Activated CD8-positive, alpha-beta memory T cell treated with anti-CD3 and anti-CD28 coated beads for 1 hour (primary cell): ENCODE measurements at places on chromosomes 6 and 20.

GRCh38 chr20:1801225-1801928 lies 93.8 kb upstream of the SIRPA start:
- no peak for DNase-seq

- DNase-seq, result no peak
Measured at GRCh38 chr20:44181611-44182010, 5.4 kb downstream of the JPH2 start.

- DNase-seq, result no peak
Measured at GRCh38 chr20:35305682-35306556, 13.7 kb upstream of the FAM83C start.

GRCh38 chr20:35833241-35833640 lies 61.4 kb downstream of the PHF20 start:
- DNase-seq, result no peak

GRCh38 chr6:169249057-169249456 lies 4.6 kb downstream of the THBS2 start:
- DNase-seq, result no peak

GRCh38 chr6:114288701-114289495 lies 53.9 kb downstream of the HS3ST5 start:
- no peak for DNase-seq
